ENCODE measurements at places on chromosomes 1 and 21.

DNA sequence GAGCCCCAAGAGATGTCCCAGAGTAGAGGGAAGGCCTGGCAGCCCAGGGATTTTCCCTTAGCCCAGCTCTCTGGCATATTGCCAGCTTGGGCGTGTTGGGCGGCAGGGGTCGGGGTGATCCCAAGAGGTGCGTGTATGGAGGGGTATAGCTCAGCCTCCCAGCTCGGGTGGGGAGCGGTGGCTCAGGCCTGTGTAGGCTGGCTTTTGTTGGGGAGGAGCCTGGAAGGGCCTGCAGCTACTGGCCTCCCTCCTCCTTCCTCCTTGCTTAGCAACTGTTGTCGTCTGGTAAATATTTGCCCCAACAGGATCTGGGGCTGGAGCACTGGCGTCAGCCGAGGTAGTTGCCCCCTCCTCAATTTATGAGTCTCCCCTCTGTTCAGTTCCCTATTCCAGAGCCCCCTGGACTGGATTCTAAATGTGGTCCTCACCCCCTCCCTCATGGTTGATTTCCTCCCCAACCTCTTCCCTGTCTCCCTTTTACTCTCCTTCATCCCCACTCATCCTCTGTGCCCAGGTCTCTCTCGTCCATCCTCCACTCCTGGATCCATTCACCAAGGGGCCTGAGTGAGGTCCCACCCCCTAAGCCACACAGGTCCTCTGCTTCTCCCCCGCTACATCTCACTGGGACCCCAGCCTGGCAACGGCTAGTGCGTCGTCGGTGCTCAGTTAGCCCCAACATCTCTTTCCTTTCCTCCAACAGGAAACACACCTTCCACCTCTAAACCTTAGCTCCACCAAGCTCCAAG lies 10.3 kb upstream of the LMNA start:
- DNase-seq: peak; percentile 78

GRCh38 chr1:156676820-156677615 lies at the start of gene NES:
TSS of gene NES (minus strand) at chr1:156677407. CDS start at chr1:156677264, 143 bp downstream.
- peak; percentile 91 for DNase-seq

DNA sequence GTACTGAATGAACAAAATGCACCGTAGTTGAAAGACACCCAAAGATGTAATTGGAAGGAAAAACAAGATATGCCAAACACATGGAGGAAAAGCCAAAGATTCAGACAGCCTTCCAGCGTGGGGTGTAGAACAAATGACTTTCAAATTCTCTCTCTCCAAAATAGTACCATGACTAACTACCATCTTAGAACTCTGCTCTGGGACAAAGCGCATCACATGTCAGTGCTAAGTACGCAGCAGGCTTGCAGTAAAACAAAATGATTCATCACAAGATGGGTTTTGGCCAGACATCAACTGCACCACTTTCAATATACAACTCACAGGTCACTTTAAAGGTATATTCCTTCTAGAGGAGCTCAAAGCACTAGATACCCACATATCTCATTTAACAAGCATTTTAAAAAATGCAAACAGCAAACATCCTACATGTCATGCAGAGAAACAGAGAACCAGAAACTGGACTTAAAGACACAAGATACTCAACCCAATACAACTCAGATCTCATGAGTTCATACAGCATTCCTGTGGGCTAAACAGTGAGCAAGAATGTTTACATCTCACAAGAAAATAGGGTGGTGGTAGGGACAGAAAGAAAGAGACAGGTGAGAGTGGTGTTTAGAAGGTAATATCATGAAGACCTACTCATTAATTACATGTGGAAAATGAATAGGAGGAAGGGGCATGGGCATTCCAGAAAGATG lies 75.7 kb downstream of the BCAR3 start:
- DNase-seq: no peak

DNA sequence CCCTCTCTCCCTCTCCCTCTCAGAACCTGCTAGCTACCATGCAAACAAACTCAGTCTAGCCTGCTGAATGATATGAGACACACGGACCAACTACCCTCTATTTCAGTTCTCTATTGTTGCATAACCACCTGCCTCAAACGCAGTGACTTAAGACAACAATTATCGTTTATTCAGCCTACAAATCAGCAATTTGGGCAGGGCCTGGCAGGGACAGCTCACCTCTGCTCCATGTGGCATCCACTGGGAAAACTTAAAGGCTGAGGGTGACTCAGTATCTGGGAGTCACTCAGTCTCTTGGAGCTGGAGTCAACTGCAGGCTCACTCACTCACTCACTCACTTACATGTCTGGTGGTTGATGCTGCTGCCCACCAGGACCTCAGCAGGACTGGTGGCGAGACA lies 121.3 kb downstream of the SEC16B start:
- DNase-seq: no peak

DNA sequence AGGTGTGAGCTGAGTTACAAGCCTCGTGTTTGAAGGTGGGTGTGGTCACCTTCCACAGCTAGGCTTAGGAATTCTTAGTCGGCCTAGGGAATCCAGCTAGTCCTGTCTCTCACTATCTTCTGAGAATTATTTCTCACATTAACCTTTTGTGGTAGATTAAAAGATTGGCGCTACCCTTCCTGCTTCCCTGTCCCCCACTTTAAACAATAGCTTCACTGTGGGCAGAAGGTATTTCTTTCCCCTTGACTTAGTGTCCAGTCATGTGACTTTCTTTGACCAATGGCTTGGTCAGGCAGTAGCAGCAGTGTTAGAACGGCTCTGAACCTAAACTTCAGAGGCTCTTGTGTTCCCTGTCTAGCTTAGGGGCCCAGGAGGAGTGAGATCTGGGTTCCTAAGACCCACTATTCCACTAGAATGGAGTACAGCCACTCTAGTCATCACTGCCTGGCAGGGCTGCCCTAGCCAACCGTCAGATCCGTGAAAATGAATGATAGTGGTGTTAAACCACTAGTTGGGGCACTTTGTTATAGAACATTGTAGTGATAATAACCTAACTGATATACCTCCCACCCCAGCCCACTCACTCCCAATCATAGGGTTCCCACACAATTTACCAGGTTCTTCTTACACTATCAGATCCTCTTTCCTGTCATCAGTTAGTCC lies 13.9 kb upstream of the C1orf141 start:
- DNase-seq: no peak

DNA sequence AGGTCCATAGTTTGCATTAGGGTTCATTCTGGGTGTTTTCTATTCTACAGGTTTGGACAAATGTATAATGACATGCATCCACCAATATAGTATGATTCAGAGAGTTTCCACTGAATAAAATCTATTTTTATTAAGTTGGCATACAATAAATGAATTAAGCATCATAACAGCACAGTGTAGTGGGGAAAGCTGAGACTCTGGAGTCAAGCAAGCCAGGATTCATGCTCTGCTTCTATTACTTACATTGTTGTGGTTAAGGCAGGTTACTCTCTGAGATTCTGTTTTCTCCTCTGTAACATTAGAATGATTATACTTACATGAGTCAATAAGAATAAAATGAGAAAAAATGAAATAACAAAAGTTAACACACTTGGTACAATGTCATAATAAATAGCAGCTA lies 131.3 kb downstream of the SLC30A10 start:
- no peak for DNase-seq

GRCh38 chr1:9853249-9853595 lies 29.5 kb upstream of the CLSTN1 start:
- DNase-seq: no peak

DNA sequence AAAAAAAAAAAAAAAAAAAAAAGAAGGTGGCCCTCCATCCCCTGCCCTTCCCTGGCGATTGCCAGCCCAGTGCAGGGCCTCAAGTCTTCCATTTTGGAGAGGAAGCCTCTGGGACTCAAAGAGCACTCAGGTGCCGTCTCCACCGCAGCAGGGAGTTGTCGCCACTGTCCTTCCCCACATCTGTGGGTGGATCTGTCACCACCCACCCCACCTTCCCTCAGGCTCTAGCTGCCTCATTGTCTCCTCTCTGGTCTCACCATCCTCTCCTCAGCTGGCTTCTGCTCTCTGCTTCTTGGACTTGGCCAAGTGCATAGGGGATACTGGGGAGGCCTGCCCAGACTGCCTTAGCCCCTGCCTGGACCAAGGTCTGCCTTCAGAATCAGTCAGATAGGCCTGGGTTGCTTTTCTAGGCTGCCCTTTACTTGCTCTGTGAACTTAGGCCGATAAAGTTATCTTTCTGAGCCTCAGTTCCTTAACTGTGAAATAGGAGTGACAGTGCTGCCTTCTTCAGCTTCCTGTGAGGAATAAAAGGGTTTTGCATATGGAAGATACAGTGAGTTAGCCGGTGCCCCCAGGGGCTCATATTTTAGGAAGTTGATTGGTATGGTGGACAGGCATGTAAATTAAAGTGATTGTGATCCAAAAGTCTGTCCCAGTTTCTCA lies 15.8 kb downstream of the RCC1 start:
- DNase-seq: no peak

DNA sequence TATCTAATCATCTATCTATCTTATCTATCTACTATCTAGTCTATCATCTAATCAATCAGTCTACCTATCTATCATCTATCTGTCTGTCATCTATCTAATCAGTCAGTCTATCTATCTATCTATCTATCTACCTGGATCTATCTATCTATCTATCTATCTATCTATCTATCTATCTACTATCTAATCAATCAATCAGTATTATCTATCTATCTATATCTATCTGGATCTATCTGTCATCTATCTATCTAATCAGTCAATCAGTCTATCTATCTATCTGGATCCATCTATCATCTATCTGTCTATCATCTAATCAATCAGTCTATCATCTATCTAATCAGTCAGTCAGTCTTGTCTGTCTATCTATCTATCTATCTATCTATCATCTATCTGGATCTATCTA lies 26.9 kb upstream of the C1orf174 start:
- DNase-seq: no peak

DNA sequence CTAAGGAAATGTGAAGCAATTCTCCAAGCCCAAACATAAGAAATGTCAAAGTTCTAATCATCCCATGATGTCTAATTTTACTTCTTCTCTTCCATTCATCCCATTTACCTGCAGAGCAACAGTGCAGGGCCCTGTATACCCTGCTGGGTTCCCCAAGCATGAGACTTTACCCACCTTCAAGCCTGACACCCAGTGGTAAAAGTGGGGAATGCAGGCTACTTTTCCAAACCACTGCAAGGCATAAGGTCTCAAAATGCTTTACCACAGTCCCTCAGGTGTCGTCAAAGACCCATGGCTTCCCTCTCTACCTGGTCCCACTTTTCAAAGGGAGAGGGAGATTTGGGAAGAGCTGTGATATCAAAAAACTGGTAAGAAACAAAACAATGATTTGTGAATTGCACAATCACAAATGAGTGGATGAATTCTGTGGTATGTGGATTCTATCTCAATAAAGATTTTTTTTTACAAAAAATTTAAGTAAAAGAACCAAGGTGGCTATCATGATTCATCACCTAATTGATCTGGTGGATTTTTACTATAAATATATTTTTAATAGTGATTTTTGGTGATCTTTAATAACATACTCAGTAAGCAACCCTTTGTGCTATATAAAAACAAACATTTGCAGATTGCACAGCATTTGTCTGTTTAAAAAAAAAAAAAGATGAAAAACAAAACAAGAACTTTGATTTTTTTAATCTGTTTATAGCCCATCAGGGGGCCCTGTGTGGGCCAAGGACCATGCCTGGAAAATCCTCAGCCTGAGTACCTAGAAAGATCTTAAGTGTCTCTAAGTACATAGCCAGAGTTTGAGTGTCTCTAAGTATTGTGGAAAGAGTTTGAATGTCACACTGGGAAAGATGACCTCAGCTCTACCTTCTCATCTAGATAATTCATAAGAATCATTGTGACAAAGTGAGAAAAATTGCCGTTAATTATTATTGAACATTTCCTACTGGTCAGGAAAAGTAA lies 73.1 kb upstream of the GJB5 start:
- DNase-seq: no peak

DNA sequence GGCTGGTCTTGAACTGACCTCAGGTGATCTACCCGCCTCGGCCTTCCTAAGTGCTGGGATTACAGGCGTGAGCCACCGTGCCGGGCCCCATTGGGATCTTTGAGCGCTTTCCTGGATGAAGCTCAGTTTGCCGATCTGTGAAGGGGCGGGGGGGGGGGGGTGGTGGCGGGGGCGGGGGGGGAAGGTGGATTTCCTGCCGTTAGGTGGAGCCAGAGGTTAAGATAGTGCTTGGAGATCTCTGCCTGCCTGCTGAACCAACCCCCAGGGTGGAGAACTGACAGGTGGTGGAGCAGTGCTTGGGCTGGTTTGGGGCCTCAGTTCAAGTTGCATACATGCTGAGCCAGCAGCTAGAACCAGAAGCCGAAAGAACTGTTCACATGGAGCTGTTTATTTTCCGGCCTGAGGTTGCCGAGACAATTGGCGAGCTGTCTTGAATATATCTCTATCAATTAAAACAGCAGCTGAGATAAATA lies 1.7 kb downstream of the TMCC2 start:
- peak; percentile 56 for DNase-seq

- no peak for DNase-seq
Measured at GRCh38 chr21:34702341-34703170, 33.8 kb downstream of the CLIC6 start.

- no peak for DNase-seq
Measured at GRCh38 chr1:108521990-108522393, 37.9 kb upstream of the EEIG2 start.

DNA sequence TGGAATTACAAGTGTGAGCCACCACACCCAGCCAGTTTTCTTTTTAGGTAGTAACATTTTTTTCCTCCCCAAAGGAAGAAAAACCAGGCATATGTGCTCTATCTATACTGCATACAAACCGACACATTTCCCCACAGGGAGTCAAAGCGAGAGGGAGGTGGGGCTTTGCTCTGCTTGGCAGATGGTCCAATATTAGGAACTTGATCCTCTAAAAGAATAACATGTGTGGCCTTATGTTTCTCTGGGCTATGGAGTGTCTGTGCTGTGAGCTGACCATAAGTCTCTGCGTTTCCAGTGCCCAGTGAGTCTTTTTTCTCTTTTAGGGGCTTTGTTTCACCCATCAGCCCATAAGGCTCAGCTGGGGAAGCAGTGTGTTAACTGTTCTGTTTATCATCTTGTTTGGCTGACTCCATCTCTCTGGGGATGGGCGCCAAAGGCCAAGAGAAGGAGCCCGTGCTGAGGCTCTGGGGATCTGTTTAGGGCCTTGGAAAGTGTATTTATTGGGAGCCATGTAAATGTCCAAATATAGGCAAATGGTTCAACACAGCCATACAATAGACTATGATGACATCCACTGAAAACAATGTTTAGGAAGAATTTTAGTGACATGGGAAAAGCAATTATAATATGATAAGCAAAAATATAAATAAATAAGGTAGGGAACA lies 20.2 kb downstream of the LMOD1 start:
- no peak for DNase-seq

GRCh38 chr1:76289692-76290091 lies 215.1 kb downstream of the ST6GALNAC3 start:
- DNase-seq: no peak

- no peak for DNase-seq
Measured at GRCh38 chr1:145874646-145875045, 11.0 kb downstream of the ANKRD35 start.

GRCh38 chr1:99935534-99935933 lies 34.3 kb upstream of the SLC35A3 start:
- DNase-seq: no peak

DNA sequence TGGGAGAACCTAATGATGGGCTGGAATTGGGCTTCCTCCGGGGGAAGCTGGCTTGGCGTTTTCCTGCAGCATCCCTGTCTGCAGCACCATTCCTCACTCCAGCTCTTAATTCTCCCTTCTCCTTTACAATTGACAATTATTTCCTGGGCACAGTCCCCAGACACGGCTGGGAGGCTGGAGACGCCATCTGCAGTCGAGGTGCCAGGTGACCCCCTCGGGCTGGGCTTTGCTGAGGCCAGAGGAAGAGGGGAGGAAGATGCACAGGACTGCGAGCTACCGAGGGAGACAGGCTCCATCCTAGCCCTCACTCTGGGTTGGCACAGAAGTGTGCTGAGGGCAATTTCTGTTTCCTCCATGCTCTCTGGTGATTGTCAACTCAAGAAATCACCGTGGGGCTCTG lies 453.8 kb downstream of the PTPRU start:
- peak; percentile 3 for DNase-seq
